ENCODE measurements at places on chromosomes 1 and 21.

DNA sequence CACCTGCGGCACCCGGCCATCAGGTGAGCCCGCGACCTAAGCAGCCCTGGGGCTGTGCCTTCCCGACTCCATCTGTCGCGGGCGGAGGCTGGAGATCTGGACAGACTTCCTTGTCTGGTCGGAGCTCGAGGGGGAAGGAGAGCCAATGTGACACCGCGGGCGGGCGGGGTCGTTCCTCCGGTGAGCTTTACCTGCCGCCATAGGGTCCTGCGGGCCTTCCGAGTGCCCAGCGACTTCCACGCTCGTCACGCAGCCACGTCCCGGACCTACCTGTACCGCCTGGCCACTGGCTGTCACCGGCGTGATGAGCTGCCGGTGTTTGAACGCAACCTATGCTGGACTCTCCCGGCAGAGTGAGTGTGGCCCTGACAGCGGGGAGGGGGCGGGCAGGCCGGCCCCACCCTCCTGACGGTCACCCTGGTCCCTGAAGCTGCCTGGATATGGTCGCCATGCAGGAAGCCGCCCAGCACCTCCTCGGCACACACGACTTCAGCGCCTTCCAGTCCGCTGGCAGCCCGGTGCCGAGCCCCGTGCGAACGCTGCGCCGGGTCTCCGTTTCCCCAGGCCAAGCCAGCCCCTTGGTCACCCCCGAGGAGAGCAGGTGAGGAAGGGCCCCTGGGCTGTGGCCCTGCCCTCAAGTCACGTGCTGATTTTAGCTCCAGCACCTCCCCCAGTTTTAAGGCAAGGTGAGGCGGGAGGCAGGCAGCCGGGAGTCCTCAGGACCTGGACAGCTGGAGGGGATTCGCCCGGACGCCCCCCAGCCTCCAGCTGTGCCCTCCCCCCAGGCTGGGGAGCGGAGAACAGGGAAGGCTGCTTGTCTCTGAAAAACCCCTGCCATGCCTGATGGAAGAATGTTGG, 1.1 kb downstream of the PUSL1 start:
- DNase-seq = no peak

- no peak for DNase-seq
Observed at GRCh38 chr1:197981561-197981960, 64.4 kb downstream of the LHX9 start.

DNA sequence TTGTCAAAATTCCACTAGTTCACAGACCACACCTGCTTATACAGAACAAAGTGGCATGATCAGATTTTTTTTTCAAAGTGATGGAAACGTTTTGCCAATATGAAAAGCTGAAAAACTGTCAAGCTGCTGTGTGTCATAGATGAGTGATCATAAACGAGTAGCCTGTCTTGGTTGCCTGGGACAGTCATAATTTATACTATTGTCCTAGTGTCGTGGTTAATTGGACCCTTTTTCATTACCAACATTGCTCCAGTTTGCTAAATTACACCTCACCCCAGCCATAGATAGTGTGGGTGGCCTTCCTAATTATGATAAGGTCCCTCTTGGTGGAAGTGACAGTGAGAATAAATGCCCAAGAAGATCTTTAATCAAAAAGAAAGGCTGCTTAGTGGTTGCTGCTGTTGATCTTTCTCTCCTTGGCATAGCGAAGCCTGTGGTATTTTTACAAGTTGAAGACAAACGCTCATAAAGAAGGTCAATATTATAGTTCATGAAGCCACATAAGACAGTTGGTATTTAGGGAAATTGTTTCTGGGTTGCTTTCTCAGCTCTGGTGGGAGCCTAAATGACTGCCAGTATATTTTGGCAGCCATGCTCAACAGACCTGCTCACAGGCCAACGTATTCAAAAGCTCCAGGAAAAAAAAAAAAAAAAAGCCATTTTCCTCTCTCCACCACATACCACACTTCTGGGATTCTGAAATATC, 478.1 kb downstream of the PLA2G4A start:
- no peak for DNase-seq

GRCh38 chr1:157773493-157774350, 3.2 kb downstream of the FCRL2 start:
- no peak for DNase-seq

DNA sequence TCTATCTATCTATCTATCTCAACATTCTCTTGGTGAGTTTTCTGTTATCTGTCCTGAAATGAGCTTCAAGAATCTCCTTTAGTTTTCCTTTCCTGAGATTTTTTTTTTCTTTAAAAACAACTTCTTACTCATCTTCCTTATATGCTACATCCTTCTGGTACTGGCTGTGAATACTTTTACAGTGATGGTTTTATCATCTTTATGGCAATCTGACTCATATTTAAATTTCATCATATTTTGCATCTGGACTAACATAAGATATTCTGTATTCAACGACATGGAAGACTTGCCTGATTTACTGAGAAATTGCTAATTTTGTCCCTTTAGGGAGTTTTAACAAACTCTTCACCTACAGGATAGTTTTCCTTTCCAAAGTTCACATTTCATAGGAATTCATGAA, 33.0 kb downstream of the PDE4B start:
- DNase-seq = no peak

DNA sequence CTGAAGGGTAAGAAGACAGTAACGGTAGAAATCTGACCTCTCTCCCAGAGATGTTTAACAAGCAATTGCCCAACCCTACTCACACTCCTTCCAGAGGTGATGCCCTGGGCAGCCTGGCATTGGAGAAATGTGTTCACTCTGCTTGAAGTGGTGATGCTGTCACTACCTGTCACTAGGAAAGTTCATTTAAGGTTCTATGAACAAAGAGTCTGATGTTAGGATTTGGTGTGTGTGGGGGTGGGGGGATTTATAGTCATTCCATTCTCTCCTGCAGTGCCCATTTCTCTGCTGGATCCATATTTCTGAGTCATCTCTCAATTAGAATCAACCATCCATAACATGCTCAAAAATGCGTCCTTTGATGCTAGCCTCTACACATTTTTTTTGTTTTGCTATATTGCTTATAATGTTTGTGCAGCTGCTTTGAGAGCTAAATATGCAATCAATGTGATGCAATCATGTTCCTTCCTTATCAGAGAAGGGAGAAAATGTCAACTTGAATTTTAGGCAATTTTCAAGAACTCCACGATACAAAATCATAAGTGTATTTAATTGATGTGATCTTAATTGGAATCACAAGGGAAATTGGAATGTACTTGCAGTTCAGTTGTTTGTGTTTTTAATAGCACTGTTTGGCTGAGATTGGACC, 173.9 kb downstream of the DUSP10 start:
- no peak for DNase-seq

- no peak for DNase-seq
Observed at GRCh38 chr1:37157634-37158033, 123.3 kb upstream of the GRIK3 start.

DNA sequence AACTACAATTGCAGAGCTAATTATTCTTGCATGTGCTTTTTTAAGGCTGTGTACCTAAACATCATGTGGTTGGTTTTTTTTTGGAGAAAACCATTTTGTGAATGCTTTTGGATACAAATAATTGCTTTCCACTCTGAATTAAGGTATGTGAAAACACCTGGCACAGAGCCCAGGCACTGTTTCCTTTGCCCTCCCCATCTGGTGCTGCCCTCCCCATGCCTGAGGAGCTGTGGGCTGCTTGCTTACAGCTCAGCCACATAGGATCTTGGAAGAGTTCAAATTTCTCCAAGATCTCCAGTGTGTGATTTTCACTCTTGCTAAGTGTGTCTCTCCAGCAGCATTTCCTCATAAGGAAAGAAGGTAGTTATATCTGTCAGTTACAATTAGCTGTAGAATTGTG, 27.8 kb downstream of the DNM3 start:
- no peak for DNase-seq

- DNase-seq = no peak
Observed at GRCh38 chr1:8473891-8474300, 156.0 kb downstream of the SLC45A1 start.

DNA sequence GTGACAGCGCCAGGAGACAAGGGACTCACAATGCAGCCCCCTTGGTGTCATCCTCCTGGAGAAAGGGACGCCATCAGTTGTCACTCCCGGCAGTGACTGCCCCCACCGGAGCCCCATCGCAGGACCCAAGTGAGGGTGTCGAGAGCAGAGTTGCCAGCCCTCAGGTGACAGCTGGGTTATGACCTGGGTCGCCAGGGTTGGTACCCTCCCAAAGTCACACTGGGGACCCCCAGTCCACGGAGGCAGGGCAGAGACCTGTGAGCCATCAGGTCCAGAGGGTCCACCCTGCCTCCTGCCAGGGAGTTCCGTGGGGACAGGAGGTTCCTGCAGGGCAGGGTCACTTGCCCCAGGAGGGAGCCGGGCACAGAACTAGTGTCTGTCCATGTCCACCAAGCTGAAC, 78.2 kb upstream of the IFFO2 start:
- DNase-seq = no peak

GRCh38 chr1:7940745-7941436, at the start of gene TNFRSF9:
TNFRSF9 (minus strand) TSS chr1:7940839; CDS start chr1:7939994, 845 bp downstream.
- peak; percentile 69 for DNase-seq

- DNase-seq = no peak
Observed at GRCh38 chr1:94999456-95000131, 72.7 kb upstream of the CNN3 start.

DNA sequence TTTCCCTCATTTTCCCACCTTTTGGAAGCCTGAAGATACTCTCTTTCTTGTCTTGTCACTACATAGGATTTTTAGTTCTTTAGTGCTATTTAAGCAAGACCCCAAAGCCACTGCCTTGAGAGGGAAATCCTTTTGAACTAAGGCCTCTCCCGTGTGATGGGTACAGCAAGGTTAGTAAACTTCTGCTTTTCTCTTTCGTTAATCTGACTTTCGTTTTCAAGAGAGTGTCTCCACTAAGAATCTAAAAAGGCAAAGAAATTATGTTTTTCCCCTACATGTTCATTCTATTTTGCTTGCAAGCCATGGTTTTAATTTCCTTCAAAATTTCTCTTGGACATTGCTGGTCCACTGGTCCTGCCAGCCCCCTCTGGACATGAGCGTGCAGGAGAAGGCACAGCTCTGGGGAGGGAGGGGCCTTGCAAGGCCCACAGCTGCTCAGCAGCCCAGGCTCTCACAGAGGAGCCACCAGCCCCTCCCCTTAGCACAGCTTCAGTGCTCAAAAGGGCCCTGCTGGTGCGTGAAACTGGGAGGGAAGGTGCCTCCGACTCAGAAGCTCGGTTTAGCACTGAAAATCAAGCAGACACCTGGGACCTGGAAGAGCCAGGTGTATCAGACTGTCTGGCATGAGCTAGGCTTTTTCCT, 210.9 kb upstream of the GALNT2 start:
- DNase-seq = no peak

DNA sequence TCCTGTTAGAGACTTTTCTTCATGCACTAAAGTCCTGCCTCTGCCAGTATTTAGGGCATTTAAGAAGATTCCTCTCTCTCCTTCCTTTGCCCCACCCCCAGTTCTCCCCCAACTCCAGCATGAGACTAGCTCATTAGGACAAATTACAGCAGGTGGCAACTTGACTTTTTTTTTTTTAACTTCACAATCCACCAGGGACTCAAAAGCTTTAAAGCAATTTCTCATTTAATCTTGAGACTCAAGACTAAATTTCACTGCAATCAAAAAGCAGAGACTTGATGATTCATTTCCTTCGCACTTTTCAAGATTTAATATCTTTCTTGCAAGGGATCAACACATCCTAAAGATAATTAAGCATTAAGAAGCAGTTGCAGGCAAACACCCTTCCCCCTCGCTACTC, 74.9 kb downstream of the WLS start:
- DNase-seq = no peak

DNA sequence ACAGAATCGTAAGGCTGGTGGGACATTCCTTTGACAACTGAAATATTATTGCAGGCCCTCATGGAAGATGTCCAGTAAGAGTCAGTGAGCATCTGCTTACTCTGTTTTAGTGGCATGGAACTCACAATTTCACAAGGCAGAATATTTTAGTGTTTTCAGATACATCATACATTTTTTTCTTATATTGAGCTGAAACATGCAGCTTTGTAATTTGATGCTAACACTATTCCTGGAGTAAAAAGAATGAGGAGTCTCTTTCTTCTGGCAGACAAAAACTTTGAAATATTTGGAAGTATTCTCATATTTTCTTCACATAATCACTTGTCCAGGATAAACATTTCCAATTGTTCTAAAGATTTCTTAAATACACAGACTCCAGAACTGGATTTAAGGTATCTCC, 17.7 kb downstream of the CLDN17 start:
- DNase-seq = no peak

DNA sequence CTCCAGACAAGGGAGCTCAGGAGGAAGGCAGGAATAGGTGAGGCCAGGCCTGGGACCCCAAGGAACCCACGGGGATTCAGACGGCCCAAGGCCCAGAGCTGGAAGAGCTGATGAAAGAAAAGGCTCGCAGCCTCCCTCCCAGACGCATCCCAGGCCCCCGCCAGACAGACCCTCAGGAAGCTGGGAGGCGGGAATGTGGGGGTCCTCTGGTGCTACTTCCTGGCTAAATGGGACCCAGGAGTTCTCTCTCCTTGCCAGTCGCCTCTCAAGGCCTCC, 430 bp downstream of the FBXO2 start:
- no peak for DNase-seq

DNA sequence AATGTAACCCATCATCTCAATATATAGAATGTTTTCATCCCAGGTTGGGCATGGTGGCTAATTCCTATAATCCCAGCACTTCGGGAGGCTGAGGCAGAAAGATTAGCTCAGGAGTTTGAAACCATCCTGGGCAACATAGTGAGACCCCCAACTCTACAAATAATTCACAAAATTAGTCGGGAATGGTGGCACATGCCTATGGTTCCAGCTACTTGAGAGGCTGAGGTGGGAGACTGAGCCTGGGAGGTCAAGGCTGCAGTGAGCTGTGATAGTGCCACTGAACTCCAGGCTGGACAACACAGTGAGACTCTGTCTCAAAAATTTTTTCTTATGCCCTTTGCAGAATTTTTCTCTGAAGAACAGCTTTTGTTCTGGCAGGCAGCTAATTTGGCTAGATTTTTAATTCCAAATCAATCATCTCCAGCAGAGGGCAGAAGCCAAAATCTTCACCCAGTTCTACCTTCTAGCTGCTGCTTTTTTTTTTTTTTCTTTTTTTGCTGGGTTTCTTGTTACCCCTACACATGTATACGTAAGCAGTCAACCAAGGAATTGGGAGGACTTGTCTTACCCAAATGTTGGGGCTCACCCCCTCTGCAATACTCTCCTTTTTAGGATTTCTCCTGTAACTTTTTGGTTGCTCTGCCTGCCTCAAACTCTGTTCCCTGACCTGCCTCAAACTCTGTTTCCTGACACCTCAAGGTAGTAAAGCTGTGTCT, 2.7 kb upstream of the RAD54L start:
- DNase-seq = no peak

DNA sequence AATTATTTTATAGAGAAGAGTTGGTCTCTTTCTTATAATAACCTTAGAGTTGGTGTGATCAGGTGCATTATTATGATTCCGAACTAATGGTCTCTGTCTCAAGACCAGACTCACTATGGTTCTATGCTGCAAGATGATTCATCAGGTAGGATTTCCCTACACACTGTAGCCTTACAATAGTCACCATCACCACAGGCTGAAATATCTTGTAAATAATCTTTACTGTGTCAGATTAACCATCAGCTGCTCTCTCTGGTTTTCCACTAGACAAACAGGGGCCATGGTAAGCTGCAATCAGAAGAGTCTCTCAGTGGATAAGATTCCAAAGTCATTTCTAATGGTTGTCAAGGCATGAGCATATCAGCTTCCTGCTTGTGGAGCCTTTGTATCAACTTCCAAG, 4.4 kb upstream of the GBP4 start:
- DNase-seq = no peak

All from T-helper 2 cell (primary cell).